Stimulated activated CD4-positive, alpha-beta T cell treated with anti-CD3 and anti-CD28 coated beads, Interleukin-1b, Interleukin-23, amount 100 ng/mL, for 1 hour (primary cell): ENCODE measurements at places on chromosomes 5 and 9.

DNA sequence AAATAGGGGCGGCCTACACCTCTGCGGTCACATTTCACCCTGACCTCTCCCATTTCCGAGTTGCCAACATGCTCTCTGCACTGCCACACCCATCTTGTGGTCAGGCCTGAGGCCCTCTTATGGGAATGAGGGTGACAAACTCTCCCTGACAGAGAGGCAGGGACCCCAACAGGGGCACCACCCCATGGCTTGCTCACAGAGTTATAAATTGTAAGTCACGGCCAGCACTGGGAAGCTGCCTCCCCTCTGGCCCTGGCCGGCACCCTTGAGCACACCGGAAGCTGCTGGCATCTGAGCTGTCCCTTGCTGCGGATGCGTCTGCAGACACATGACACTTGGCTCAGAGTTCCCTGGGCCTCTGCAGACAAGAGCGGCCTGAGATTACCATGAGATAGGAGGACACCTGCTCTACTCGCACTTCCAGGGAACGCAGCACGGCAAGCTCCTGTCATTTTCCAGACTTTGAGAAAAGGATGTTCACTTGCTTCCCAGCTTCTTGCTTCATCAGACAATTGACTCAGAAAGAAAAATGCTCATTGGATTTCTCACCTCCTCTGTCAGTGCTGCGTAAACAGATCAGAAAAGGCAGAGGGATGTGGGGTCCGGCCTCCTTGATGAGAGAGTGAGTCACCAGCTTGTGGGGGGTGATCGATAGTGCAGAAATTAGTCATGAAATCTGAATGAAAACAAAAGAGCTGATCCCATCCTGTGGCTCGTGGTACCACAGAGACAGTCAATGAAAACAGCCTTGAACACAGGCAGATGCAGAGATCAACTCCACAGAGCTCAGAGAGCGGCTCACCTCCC is 269.8 kb downstream of the SYK start:
- DNase-seq, result peak; percentile 15

- no peak for DNase-seq
Measured at GRCh38 chr5:66710557-66711088, 114.4 kb downstream of the MAST4 start.

DNA sequence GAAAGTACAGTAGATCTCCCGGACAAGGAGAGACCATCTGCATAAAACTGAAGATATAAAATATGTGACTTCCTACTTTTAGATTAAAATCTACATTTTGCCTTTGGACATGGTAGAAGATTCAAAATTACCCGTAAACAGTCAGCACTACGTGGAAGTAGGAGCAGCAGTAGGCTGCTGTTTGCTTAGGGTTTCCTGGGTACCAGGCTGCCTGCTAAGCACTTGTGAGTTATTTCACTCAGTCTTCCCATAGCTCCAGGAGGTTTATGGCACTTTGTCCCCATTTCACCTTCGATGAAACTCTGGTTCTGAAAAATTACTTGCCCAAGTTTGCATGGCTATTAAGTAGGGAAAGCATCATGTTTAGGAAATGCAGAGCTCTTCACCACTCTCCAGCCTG is 92.6 kb downstream of the STK32A start:
- no peak for DNase-seq

DNA sequence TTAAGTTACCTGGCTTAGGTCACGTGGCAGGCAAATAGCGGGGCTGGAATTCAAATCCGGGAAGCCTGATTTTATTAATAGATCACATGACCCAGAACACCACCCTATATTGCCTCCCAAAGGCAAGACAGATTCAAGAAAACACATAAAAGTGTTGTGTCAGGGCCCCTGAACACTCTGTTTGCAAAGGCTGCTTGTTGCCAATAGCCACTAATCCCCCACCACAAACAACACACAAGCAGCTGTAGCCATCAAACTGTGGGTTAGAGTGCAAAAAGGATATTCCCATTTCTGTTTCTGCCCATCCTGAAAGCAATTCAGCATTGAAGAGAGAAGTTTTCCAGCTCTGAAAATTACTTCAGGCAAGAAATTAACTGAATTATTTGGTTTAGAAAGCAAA is 358.9 kb upstream of the RFX3 start:
- DNase-seq, result no peak

GRCh38 chr5:101435768-101436167 is 532.7 kb upstream of the ST8SIA4 start:
- no peak for DNase-seq

- DNase-seq, result no peak
Measured at GRCh38 chr5:20351849-20352248, 363.8 kb upstream of the CDH18 start.
